BJ (cell line): ENCODE measurements at places on chromosomes 6 and 20.

- DNase-seq = no peak
These were observed 15.2 kb upstream of the ZNF335 start for GRCh38 chr20:45987108-45987780.

GRCh38 chr6:134502614-134503549 lies 185.0 kb upstream of the SGK1 start:
- no peak for DNase-seq

DNA sequence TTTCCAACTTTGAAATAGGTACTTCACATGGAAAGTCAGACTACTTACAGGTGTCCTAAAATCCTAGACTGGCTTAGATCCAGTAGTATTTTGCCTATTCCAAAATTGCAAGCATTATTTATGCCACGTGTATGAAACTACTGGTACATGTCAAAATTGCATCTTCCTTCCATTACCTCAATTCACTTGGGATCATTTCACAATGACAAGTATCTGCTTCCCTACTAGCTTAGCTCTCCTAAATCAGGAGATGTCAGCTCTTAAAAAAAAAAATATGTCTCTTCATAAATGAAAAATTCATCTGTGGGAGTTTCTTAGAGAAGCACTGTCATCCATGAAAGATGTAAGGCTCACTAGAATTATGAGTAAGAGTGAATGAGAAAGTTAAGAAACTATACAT lies 466.6 kb upstream of the MANEA start:
- DNase-seq = no peak

GRCh38 chr6:118080547-118080946 lies 173.5 kb downstream of the SLC35F1 start:
- DNase-seq = no peak

DNA sequence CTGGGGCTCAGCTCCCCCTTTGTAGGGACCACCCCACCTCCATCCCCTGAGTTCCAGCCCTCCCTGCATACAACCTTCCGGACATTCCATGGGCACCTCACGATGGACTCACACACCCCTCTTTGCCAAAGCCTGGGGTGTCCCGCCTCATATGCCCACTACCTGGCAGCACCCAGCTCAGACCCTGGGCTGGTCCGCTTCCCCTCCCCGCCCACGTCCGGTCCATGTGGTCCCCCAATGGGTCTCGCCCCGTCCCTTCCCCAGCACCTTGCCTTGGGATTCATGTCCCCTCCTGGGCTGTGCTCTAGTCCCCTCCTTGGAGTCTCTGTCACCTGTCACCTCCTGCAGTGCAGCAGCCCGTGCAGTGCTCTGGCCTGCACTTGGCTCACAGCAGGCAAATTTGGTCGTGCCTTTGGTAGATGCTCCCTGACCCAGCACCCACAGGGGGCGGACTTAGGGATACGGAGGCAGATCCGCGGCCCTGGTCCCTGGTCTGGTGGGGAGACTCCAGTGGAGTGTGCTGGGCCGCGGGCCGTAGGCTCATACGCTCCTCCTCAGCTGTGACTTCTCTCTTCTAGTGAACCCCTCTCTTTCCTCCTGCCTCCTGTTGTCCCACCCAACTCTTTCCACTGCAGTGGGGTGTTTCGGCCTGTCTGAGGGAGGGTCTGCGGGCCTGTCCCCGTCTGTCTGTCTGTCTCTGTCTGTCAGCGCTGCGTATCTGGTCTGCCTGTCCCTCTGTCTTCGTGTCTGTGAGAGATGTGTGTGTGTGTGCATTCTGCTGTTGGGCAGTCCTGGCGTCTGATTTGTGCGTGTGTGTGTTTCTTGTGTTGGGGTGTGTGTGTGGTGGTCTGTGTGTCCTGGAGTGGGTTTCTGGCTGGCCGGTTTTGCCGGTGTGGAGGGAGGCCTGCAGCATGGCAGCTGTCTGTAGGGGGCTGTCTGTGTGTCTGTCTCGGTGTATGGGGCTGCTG lies 69.5 kb downstream of the SRC start:
- no peak for DNase-seq

DNA sequence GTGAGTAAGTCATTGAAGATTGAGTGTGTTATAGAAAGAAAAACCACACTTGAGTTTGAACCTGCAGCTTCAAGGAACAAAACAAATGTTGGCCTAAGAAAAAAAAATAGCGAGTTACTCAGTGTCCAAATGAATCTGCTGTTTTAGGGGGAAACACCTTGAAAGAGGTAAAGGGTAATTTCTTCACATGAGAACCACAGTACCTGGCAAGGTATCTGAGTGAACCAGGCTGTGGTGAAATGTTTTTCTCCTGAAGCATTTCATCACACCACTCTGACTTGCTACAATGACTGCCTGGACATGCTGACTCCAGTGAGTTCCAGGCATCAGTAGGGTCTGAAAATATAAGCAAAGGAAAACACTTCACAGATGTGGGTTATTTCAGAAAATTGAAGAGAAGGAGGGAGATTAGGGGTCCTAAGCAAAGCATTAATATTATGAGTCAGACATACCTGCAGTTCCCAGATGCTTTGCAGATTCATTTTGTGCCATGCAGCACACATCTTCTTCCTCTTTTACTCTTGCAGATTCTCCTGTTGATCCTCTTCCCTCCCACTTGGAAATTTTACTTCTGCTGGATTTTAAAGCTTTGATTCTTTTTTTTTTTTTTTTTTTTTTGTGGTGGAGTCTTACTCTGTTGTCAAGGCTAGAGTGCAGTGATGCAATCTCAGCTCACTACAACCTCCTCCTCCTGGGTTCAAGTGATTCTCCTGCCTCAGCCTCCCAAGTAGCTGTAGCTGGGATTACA lies 206.2 kb upstream of the SGK1 start:
- DNase-seq = no peak

DNA sequence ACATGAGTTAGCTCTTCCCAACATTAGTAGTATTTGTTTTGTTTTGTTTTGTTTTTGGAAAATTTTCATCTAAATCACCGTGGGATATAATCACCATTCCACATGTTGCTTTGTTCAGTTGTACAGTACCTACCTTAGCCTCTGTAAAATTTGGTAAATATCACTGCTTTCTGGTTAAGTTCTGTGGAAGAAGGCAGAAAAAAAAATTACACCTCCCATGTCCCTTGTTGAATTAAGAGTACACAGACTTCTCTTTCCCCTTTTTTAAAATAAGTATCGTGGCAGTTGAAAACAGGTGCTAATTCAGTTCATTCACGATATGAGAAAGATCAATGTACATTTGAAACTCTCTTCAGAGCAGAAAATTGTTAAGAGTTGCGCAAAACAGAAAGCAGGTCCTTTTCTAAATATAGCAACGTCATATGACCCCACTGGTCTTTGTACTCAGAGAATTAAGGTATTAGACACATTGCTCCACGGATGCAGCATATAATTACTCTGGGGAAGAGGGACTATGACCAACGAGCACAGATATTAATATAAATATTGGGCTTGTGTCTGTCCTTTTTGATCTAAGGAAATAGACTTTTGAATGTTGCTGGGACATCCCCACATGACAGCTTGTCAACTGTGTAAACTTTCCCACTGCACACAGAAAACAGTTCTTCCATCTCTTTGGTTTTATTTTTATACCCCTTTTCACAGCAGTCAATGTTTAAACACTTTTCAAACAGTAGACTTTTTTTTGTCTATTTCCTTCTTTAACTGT lies 58.6 kb upstream of the ZNF217 start:
- DNase-seq = no peak

DNA sequence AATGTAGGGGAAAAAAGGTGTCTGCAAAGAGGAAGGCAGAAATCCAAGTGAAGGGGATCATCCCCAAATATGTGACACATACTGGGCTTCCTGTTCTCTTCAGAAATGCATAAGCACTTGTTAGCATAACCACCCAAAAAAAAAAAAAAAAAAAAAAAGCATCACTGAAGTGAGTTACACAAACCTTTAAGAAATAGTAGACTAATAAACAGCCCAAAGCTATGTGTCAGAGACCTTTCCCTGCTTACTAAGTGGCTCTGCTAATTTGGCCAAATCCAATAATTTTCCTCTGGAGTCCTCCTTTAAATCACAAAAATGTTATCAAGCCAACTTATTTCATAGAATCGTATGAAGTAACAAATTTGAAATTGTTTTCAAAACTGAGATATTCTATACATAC lies 7.5 kb upstream of the DST start:
- no peak for DNase-seq

- no peak for DNase-seq
These were observed 11.7 kb downstream of the LCA5 start for GRCh38 chr6:79525272-79526100.

GRCh38 chr6:87590990-87591389 lies 1.1 kb downstream of the ORC3 start:
- DNase-seq = no peak

DNA sequence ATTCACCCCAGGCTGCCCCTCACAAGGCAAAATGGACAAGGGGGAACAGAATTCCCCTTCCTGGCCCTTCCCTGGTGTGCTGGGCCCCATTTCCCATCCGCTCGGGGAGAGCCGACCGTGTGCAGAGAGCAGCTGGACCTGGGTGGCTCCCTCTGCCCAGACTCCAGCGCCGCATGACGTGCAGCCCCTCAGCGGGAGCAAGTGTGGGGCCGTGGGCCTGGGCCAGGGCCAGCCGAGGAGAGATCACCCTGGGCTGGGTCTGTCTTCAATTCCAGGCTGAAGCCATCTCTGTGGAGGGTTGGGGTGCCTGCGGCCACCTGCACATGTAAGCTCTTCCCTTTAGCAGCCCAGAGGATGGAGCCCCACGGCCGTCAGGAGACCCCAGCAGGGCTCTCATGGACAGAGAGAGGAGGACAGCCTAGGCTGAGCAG lies 241.8 kb downstream of the TTLL2 start:
- no peak for DNase-seq

- no peak for DNase-seq
These were observed 76.9 kb downstream of the STK35 start for GRCh38 chr20:2178318-2179232.
